ENCODE measurements at places on chromosomes 5 and 9.

DNA sequence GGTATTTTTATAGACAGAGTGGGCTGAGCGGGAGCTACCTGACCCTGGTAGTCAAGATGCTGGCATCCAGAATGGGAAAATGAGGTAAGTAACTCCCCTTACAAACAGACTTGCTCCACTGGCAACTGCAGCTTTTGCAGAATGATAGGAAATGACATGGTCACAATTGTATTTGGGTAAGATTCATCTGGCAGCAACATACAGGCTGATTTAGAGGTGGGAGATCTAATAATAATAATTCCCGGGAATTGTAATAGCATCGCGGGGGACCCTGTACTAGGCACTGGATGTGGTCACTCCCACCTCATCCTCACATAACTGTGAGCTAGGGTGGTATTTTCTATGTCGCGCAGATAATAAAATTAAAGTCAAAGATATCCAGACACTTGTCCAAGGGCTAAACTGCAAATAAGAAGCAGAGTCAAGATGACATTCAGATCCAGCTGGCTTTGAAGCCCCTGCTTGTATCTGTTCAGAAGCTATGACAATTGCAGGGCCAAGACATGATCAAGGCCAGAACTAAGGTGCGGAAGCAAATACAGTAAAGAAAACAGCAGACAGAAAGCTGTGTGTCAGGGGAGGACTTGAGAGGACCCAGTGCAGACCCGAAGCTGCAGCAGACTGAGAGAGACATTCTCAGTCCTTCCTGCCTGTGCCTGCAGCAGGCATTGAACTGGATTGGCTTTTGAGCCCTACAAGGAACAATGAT is 507.2 kb downstream of the BNC2 start:
- no peak for DNase-seq

DNA sequence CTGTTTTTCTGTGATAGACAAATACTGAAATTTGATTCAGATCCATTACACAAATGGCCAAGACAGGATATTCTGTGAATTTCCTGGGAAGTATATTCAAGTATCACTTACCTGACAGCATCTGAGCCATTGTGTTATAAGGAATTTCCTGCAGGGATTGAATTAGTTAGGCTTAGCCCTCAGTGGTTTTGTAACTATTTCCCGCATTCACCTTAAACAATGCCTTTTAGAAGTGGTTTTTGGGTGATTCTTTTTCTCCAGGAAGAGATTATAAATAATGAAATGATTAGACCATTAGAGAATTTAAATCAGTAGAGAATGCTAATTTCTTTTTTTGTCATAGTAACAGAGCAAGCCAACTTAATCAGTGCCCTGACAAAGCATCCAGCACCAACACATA is 30.6 kb downstream of the ITGA1 start:
- no peak for DNase-seq

GRCh38 chr9:135471791-135472640 is 7.6 kb upstream of the PPP1R26 start:
- DNase-seq, result no peak

- no peak for DNase-seq
Measured at GRCh38 chr9:122261469-122261881, 3.2 kb downstream of the RBM18 start.

GRCh38 chr9:108235609-108236008 is 620.2 kb downstream of the ACTL7B start:
- DNase-seq, result no peak

DNA sequence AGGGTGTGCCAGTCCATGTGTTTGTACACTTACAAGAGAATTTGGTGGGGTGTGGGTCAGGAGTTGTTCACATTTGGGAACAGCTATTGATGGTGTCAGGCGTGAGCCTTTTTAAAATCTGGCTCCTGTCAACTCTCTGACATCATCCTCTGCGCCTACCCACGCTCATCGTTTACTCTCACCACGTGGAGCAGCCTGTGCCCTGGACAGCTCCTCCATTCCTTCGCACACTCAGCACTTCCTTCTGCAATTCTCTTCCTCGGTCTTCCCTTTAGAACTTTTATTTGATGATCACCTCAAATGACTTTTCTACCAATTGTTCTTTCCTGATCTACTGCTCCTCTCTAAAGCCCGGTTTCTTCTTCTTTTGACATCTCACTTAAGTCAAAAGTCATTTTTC is 42.1 kb upstream of the GNAQ start:
- no peak for DNase-seq

GRCh38 chr9:128421482-128421996 is 882 bp downstream of the CERCAM start:
- DNase-seq, result no peak

- no peak for DNase-seq
Measured at GRCh38 chr5:151671950-151672349, 14.8 kb downstream of the SPARC start.
